ENCODE measurements at places on chromosomes 5 and 9.

DNA sequence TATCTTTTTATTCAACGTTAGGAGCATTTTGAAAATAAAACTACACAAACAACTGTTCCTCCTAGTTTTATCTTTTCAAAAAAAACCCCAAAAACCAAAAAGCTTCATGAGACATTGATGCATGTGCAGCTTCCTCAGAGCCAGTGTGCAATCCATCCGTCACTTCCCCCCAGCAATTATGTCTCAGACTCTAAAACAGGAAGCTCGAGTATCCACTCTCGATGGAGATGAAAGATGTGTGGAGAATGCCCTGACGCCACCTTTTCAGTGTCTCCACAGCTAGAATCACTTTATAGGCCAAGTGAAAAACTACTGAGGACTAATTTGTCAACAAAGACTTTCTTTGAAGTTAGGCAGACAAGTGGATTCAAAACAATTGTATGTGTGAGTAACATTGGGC, 408.9 kb upstream of the SMARCA2 start:
- no peak for DNase-seq

- no peak for DNase-seq
Observed at GRCh38 chr9:106102821-106103220, 408.5 kb downstream of the TMEM38B start.

DNA sequence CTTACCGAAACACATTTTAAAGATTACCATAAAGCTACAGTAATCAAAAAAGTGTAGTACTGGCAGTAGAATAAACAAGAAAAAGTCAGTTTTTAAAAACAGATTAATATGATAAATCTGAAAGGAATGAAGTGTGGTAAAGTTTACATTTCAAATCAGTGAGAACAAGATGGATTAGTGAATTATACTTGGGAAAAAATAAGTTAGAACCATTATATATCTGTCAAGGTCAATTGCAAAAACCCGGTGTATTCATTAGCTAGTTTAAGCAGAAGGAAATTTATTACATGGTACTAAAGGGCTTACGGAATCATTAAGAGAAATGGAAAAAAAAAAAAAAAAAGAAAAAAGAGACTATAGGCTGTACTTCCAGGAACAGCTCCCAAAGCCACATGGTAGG, 164.3 kb downstream of the MUSK start:
- no peak for DNase-seq

DNA sequence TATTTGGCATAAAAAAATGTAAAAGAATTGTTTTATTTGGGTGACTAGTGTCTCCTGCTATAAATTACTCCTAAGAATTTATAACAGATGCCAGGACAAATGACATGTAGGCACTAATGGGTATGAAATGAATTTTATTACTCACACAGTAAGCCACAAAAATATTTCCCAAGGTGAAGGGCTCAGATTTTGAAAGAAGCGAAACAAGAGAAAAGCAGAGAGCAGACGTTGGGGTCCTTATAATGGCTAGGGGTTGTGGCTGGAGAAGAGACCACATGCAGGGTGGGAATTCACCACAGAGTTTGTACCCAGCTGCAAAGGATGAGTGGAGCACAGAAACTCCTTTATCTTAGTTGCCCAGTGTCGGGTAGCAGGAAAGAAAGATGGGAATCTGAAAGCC, 45.0 kb upstream of the PRR16 start:
- no peak for DNase-seq

GRCh38 chr9:24090566-24090965, 264.5 kb upstream of the ELAVL2 start:
- DNase-seq: no peak

DNA sequence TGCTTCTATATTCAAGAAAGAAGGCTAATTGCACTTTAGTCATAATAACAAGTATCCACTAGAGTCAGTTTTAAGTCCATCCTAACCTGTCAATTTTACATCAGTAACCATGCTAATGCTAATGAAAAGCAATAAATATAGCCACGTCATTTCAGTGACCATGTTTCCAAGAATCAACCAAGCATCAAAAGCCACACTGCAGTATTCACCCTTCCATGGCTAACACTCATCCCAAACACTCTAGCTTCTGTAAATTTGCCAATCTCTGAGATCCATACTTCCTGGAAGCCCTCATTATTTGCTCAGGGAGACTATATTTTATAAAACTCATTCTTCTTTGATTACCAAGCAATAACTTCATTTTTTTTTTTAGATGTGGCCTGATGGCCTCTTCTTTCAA, 712.0 kb downstream of the CETN3 start:
- no peak for DNase-seq

DNA sequence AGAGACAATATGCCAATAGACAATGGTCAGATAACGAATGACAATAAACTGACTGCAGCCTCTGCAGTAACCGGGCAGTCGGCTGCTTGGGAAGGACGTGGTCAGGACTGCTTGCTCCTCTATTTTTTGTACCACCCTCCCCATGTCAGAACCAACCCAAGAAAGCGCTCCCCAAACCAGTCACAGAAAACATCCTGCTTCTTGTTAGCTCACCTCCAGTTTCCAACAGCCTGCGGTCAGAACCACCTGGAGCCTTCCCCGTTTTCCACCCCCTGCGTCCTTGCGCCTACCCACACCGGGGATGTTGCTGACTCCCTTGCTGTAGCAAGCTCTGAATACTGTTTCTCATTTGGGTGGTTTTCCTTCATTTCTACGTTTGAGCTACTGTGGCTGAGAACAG, 1.7 kb upstream of the MRNIP start:
- DNase-seq: no peak

DNA sequence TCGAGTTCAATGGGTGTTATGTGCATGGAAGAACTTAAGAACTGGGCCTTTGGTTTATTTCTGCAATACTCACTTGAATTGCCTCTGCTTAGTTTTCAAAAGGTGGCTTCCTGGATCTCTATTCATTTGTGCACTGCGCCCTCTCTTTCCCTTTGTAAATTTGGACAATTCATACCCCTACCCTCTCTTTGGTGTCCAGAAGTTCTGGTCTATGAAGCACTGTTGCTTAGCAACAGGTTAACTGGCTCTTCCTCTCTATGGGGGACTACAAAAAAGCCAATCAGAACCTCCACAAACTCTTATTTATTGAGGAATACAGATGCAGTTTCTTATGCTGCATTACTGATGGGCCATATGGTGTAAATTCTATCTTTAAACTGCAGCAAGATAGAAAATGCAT, 13.5 kb upstream of the FAM120A start:
- DNase-seq: no peak

DNA sequence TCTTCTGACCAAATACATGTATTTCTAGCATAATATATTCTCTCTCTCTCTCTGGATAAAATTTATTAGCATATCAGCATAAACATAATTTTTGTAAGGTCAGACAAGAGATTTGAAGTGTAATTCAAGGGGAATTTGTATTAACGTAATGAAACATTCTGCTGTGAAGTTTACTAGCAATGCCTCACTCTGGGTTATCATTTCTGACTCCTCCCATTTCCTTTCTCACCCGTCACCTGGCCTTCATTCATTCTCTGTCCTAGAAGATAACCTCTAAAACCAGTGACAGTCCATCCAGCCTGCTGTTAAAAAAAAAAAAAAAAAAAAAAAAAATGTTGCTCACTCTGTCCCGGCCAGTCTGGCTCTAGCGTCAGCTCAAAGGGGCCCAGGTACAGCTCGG, 27.1 kb downstream of the GRAMD2B start:
- DNase-seq: no peak

DNA sequence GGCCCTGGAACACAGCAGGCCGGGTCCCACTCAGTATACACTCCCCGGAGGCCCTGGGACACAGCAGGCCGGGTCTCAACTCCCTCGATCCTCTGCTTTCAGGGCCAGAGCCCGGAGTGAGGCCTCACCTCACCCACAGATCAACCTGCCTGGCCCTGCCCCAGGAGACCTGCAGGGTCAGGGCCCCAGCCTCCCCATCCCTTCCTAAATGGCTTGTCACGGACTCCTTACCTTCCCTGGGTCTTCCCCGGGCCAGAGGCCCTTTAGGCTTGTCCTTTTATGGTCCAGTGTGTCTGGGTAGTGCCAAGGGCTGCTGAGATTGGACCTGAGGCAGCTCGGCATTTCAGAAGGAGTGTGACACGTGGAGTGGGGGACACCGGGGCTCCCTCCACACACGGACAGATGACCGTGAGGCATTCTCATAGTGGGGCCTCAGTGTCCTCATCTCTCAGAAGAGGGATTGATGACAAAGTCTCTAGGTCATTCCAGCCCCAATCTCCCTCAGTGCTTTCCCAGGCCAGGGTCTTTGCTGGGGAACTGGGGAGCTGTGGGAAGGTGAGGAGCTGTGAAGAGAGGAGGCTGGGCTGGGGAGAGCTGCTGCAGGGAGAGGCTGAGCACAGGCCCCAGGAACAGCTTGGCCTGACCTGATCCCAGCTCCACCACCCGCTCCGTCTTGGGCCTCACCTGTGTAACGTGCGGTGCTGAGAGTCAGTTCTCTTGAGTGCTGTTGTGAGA, 18.0 kb upstream of the PLEKHG4B start:
- DNase-seq: no peak

DNA sequence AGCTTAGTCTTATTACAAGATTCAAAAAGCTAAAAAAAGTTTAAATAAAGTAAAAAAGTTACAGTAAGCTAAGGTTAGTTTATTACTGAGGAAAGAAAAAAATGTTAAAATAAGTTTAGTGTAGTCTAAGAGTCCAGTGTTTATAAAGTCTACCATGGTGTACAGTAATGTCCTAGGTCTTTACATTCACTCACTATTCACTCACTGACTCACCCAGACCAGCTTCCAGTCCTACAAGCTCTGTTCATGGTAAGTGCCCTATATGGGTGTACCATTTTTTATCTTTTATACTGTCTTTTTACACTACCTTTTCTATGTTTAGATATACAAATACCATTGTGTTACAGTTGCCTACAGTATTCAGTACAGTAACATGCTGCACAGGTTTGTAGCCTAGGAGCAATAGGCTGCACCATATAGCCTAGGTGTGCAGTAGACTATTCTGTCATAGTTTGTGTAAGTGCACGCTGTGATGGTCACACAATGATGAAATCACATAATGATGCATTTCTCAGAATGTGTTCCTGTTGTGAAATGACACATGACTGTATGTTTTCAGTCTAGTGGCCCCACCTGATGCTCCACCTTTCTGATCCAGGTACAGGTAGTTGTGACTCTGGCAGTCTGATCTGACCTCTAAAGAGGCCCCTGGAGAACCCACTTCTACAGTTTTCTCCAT, 45.7 kb downstream of the SNX18 start:
- no peak for DNase-seq

- DNase-seq: no peak
Observed at GRCh38 chr5:115810761-115811160, 5.7 kb downstream of the CDO1 start.

GRCh38 chr5:154076240-154076922, 37.6 kb downstream of the MFAP3 start:
- no peak for DNase-seq

DNA sequence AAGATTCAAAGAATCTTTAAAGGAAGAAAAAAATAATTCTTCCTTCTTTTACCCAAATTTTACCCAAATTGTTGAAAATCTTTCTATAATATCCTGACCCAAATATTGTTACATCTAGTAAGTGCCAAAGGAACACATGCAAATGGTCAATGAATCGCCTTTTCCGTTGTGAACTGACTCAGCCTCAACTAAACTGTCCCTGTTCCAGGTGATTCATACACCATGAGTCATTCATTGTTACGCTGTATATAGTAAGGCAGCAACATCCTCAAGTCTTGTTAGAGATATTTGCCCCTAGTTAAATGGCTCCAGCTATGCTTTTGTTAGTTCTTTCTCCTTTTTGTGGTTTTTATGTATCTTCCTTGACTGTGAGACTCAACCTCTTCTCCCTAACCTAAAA, 9.7 kb downstream of the PTGER4 start:
- no peak for DNase-seq

DNA sequence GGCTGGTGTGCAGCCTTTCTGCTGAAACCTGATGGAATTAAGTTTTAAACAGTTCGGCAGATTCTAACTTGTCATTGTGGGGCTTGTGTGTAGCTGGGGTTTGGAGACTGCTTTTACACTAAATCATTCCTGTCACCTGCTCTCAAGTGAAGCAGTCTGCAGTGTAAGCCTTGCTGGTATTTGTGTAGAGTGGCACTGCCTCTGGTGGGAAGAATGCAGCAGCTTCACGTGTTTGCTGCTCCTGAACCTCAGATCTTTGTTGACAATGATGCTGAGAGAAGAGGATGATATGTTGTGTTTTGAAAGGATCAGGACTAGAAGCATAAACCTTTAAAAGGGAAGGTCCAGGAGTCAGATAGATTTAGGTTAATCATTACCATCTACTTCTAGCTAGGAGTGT, 88.1 kb downstream of the KDM4C start:
- no peak for DNase-seq
